PC-9 (cell line): ENCODE measurements at places on chromosomes 1 and 21. TPM values are rescaled to one million over a fixed set of nuclear protein-coding genes. Genes with fewer than 3 reads are reported as not detected.

The TMEM240 gene
- 4.4 and 8.3 TPM in 2 replicates for total RNA-seq

The SMIM1 gene
- total RNA-seq: 5.9 and 13.2 TPM in 2 replicates

The SH3D21 gene
- total RNA-seq: 18.3 and 25.9 TPM in 2 replicates

The OLIG1 gene
- total RNA-seq: not detected in 2 replicates

The GUCA2A gene
- not detected in 2 replicates for total RNA-seq

The ASCL5 gene
- total RNA-seq: 0.24 and 0.38 TPM in 2 replicates

The SLC35F3 gene
- total RNA-seq: 6.1 and 6.4 TPM in 2 replicates

The IL12RB2 gene
- not detected in 2 replicates for total RNA-seq

The DYNLT4 gene
- total RNA-seq: 2.8 and 4.3 TPM in 2 replicates

The RXRG gene
- total RNA-seq: not detected in 2 replicates

The ESPN gene
- 18.6 and 32.3 TPM in 2 replicates for total RNA-seq

The EPHB2 gene
- total RNA-seq: 26.7 and 31.1 TPM in 2 replicates

The ANKRD45 gene
- 0.28 TPM in 1 of 2 replicates, not detected in the other for total RNA-seq

The WDR47 gene
- 6.4 and 8.3 TPM in 2 replicates for total RNA-seq

The PDE9A gene
- total RNA-seq: 8.4 and 9.4 TPM in 2 replicates

The PLA2G2F gene
- 0.20 TPM in 1 of 2 replicates, not detected in the other for total RNA-seq

The ACTL8 gene
- total RNA-seq: 0.55 and 0.68 TPM in 2 replicates

The DEPDC1 gene
- 49.0 and 74.0 TPM in 2 replicates for total RNA-seq

The NBPF11 gene
- 12.9 and 15.3 TPM in 2 replicates for total RNA-seq

The ATAD3B gene
- total RNA-seq: 28.5 and 32.8 TPM in 2 replicates

The CRYAA gene
- not detected in 2 replicates for total RNA-seq

The TRIM67 gene
- not detected in 2 replicates for total RNA-seq

The RPTN gene
- total RNA-seq: not detected in 2 replicates

The UMODL1 gene
- total RNA-seq: 0.25 TPM in 1 of 2 replicates, not detected in the other

The CENPL gene
- 14.4 and 19.5 TPM in 2 replicates for total RNA-seq

The SIPA1L2 gene
- total RNA-seq: not detected in 2 replicates

The CLCNKB gene
- 1.1 and 1.9 TPM in 2 replicates for total RNA-seq

The DRAM2 gene
- total RNA-seq: 34.8 and 37.9 TPM in 2 replicates
